ENCODE measurements at places on chromosomes 13 and 19.

- DNase-seq, result no peak
Measured at GRCh38 chr19:48768994-48769713, 13.8 kb downstream of the FGF21 start.

GRCh38 chr19:42191855-42192254 lies 25.6 kb downstream of the DEDD2 start:
- DNase-seq, result peak; percentile 94

DNA sequence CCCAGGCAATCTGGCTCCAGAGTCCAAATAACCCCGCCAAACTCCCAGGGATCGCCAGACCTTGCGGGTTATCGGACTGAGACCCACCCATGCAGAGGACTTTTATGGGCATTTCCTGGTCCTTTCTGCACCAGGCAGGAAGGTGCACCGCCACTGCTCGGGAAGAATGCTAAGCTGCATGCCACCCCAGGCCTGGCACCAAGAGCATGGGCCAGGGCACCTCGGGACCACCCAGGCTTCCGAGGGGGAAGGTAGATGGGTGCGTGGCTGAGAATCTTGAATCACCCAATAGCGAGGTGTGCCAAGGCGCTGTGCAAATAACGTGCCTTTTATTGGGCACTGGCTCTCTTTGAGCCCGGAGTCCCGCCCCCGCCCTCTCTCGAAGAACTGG lies 422 bp upstream of the ZNF575 start:
- DNase-seq, result no peak

- no peak for DNase-seq
Measured at GRCh38 chr19:30924670-30925069, 424.6 kb downstream of the TSHZ3 start.

DNA sequence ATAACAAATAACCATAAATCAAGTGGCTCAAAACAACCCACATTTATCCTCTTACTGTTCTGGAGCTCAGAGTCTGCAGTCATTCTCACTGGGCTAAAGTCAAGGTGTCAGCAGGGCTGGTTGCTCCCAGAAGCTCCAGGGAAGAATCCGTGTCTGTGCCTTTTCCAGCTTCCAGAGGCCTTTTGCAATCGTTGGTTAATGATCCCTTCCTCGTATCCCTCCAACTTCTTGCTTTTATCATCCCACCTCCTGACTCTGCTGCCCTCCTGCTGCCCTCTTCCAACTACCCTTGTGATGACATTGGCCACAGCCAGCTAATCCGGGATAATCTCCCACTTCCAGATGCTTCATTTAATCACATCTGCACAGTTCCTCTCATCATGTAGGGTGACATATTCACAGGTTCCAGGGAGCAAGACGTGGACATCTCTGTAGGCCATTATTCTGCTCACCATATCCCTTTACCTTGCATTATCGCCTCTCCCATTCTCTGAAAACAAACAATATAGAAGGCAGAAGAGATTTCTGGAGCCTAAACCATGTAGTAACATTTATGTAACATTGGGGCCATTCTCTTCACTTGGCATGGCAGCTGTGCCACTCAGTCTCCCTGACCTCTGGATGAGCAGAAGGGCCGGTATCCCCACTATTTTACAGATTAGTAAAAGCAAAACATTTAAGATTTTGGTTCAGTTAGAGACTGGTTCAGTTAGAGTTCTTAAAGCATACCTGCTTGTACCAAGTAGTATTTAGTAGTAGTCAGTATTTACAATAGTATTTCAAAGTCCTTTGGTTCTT lies 53.5 kb downstream of the RFC3 start:
- DNase-seq, result no peak

DNA sequence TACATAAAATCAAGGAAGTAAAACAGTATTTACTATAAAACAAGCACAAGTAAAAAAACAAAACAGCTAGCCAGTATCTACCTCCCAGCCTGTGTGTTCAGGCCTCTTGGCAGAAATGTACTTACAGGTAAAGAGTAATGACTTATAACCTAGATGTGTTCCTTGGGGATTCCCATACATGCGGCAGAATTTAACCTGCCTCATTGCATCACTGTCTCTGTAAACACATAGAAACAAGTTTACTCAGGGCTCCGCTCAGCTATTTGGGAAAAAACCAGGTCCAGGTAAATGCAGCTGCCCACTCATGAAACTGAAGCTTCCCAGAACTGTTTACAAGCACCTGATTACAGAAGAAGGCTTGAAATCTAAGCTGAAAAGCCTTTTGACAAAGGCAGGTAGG lies 50.7 kb upstream of the SERP2 start:
- no peak for DNase-seq

DNA sequence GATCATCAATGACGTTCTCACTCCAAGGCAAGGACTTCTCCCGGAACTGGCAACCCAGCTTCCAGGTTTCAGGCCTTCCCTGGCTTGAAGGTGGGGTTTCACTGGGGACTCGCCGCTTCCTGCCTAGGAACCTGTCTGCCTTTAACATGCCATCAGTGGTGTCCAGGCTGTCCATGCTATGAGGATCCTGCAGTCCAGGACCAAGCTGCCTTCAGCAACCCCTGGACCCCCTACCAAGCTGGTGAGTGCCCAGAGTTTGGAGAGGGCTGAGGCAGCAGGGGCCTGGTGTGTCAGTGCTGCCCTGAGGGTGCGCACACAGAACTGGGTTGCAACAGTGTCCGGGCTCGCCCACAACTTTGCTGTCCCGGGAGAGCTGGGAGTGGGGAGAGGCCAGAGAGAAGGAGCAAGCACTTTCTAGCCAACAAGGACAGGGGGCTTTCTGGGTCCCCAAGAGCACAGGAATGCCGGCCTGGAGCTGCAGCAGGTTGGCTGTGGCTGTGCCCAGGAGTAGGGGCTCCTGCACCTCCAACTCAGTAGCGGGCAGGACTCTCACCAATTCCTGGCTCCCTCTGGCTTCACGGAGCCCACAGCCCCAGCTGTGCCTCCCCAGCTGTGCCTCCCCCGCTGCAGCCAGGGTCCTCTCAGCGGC lies 1563.2 kb upstream of the MIR17HG start:
- no peak for DNase-seq

DNA sequence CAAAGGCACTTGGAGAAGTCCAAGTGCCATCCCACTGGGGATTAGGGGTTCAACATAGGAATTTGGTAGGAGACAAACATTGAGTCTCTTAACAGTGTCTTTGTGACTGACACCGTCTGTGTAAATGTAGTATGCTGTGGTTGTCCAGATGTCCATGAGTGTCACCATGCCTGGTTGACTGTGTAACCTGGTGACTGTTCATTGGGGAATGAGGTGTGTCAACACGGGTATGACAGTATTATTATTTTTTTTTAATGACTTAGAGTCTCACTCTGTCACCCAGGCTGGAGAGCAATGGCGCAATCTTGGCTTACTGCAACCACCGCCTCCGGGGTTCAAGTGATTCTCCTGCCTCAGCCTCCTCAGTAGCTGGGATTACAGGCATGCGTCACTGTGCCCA lies 16.2 kb downstream of the PKN1 start:
- no peak for DNase-seq

GRCh38 chr13:49369866-49370265 lies 74.0 kb downstream of the CAB39L start:
- DNase-seq, result no peak

- no peak for DNase-seq
Measured at GRCh38 chr19:1526979-1527649, 3.2 kb downstream of the PLK5 start.

DNA sequence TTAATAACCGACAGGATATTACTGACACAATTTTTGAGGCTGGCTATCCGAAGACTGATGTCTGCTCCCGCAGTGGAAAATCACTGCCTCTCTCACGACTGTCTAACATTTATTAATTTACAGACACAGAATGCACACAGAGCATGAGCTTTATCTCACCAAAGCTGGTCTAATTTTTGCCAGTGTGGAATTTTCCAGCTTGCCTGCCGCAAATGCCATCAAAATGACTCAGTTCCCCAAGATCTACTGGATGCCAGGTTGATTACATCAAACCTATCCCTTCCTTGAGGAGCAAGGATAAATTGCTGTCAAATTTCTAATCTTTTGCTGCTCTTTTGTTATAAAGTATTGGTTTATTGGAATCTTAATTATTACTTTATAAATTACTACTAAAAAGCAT lies 1775.1 kb upstream of the PCDH20 start:
- DNase-seq, result peak; percentile 1

DNA sequence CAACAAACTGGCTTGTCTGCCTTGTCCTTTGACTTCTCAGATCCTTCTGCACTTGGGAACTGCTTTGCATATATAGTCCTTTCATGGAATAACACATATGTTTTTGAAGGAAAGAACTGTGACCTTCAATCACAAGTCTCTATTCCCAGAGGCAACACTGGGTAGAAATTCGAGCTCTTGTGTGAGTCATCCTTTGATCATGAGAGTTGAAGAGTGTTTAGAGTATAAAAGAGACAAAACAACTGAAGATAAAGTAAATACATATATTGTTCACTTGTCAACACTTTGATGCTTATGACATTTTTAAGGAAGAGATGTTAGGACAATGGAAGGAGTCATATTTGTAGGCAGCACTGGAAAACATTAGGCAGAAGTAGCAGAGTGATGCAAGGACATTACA lies 5.2 kb upstream of the OR7A5 start:
- no peak for DNase-seq

- no peak for DNase-seq
Measured at GRCh38 chr19:22422211-22422610, at the start of gene ZNF98. TSS of gene ZNF98 (minus strand) at chr19:22422346. CDS start at chr19:22422224, 122 bp downstream.

- no peak for DNase-seq
Measured at GRCh38 chr13:87894059-87894458, 222.9 kb downstream of the SLITRK5 start.

GRCh38 chr19:55189403-55189835 lies 9.3 kb upstream of the SYT5 start:
- peak; percentile 99 for DNase-seq

- DNase-seq, result no peak
Measured at GRCh38 chr13:110418944-110419343, 111.9 kb downstream of the COL4A2 start.

- no peak for DNase-seq
Measured at GRCh38 chr19:23718802-23719201, 31.8 kb upstream of the ZNF675 start.
